Vagina (tissue), 2 donors: ENCODE measurements at places on chromosomes 16 and 17.

GRCh38 chr16:87780385-87780989 lies 14.7 kb upstream of the KLHDC4 start:
- no peak for DNase-seq

GRCh38 chr16:1199347-1200013 lies 25.6 kb downstream of the TPSG1 start:
- DNase-seq, result no peak

GRCh38 chr17:18039535-18040260 lies 490 bp downstream of the GID4 start:
- no peak for DNase-seq

- peak; percentile 77 for DNase-seq
Observed at GRCh38 chr17:45346216-45347015, 29.6 kb upstream of the MAP3K14 start.

- DNase-seq, result no peak
Observed at GRCh38 chr17:38732376-38733281, 2.5 kb downstream of the CISD3 start.

DNA sequence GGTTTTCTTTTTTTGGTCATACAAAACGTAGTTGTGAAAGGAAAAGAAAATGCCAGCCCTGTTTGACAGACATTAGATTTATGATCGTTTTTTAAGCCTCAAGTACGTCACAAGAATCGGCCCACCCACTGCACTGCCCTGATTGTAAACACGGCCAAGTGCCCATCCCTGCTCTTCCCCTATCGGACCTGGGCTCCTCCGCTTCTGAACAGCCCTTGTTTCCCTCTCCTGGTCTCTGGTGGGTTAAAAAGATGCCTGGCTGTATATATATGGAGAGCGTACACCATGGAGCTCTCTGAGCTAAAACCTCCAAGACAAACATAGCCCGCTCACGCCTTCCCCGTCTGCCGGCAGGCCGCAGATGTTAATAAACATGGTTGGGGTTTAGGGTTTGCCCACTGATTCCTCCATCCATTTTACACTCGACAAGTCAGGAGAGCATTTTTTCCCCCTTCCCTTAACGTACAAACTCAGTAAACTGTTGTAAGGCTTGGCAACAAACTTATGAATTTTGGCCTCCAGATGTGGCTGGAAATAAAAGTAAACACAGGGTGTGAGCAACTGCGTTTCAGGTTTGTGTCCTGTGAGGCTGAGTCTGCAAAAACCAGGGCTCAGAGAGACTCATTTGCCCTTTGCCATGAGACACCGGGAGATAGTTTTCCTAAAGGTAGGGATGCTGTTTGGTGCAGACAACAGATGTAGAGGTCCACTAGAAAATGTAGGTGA lies 325.9 kb downstream of the SOX9 start:
- DNase-seq, result no peak

DNA sequence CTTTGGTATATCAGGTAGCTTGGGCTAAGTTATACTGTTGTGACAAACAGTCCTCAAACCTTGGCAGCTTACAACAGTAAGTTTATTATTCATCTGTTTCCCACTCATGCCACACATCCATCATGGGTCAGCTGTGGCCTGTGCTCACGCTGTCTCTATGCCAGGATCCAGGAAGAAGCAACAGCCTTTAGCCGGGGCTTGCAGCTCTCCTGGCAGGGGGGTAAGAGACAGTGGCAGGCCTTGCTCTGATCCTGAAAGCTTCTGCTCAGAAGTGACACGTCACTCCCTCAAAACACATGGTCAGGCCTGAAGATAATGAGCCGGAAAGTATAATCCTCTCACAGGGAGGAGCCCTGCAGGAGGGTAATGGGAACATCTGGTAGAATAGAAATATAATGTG lies 377.6 kb downstream of the CPPED1 start:
- no peak for DNase-seq

DNA sequence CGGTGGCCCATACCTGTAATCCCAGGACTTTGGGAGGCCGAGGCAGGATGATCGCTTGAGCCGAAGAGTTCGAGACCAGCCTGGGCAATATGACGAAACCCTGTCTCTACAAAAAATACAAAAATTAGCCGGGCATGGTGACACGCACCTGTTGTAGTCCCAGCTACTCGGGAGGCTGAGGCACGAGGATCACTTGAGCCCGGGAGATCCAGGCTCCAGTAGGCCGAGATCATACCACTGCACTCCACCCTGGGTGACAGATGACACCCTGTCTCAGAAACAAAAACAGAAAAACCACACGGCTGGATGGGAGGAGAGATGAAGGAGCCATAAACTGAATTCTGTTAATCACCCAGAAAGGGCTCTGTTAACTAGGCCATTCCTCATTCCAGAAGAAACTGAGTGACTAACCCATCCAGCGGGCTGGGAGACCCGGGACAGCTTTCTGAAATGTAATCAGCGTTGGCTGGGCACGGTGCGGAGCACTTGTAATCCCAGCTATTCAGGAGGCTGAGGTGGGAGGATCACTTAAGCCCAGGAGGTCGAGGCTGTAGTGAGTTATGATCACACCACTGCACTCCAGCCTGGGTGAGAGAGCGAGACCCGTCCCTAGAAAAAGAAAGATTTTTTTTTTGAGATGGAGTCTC lies 641 bp upstream of the NT5C3B start:
- no peak for DNase-seq

GRCh38 chr17:38996660-38997337 lies 29.6 kb upstream of the FBXO47 start:
- DNase-seq, result no peak

- no peak for DNase-seq
Observed at GRCh38 chr17:31586946-31587345, 195.5 kb downstream of the RAB11FIP4 start.

DNA sequence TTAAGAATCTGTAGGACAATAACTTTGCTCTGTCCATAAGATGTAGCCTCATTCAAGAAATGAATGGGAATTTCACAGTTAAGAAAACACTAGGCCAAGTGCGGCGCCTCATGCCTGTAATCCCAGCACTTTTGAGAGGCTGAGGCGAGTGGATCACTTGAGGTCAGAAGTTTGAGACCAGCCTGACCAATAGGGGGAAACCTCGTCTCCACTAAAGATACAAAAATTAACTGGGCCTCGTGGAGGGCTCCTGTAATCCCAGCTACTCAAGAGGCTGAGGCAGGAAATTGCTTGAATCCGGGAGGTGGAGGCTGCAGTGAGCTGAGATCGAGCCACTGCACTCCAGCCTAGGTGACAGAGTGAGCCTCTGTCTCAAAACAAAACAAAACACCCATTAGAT lies 19.9 kb upstream of the RSL1D1 start:
- no peak for DNase-seq

- DNase-seq, result no peak
Observed at GRCh38 chr16:17098685-17099084, 372.1 kb downstream of the XYLT1 start.

- DNase-seq, result no peak
Observed at GRCh38 chr17:43517161-43517560, 29.0 kb downstream of the ETV4 start.

GRCh38 chr16:67883146-67883871 lies 1.4 kb upstream of the NRN1L start:
- peak; percentile 75 for DNase-seq

DNA sequence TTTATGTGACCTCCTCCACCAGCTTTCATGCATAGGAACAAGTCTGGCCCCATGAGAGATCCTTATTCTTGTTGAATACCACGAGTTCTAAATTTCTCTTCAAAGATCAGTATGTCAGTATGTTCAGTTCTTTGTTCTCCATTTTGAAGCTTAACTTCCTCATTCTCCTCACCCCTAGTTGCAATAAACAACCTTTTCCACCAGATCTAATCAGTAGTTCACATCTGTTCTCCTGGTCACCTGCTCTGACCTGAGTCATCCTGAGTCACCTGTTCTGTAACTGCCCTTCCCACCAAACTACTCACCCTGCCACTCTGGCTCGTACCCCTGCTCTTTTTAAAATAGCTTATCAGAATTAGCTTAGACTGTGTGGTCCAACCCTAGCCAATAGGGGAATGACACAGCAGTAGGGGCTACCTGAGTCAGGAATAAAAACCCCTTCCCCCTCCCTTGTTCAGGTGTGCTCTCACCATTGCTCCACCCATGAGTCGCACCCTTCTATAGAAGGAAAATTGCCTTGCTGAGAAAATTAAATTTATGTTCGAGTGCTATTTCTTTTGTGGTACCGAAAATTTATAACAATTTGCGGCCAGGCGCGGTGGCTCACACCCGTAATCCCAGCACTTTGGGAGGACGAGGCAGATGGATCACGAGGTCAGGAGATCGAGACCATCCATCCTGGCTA lies 94.6 kb downstream of the EMP2 start:
- no peak for DNase-seq

DNA sequence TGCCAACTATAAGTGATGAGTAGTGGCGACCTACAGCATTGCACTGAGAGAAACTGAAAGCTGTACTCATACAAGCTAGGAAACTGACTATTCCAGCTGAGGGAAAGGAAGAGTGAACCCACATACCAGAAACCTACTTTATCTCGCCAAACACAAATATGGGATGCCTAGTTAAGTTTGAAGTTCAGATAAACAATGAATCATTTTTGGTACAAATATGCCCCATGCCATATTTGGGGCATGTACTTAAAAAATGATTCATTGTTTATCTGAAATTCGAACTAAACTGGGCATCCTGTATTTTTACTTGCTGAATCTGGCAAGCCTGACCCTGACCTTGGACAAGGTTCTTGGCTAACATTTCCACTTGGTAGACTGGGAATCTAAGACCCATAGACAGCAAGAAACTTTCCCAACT lies 527.8 kb upstream of the PSMD7 start:
- DNase-seq, result no peak

DNA sequence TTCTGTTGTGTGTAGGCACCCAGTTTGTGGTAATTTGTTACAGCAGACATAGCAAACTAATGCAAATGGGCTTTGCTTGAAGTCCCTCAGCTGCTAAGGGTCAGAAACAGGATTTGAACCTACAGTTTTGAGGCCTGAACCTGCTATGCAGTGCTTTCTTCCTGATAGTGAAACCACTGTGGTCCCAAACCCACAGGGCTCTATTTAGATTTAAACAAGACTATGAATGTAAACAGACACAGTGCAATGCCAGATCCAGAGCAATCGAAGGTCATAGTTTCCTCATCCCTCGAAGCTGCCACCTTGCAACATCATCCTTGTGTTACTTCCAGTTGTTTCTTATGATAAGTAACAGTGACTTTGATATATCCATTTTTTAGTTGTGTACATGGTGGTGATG lies 630.2 kb downstream of the WWOX start:
- no peak for DNase-seq

DNA sequence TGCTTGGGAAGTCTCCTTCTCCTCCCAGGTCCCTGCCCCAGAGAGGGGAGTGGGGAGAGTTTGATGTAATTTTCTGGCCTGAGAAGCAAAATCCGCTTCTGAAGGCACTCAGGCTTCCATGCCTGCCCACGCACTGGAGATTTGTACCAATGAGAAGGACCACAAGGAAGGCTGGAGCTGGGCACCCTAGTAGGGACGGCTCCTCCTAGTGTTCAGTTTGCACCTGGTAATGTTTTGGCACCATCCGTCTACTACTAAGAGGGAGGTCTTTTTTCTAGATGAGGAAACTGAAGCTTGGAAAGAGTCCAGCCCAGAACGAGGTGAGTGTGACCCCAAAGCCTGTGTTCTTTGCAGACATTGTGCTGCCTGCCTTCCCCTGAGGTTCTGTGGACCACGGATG lies 83.6 kb upstream of the NLRP1 start:
- DNase-seq, result no peak

GRCh38 chr17:6075050-6075449 lies 4.9 kb downstream of the WSCD1 start:
- no peak for DNase-seq

GRCh38 chr16:56262148-56262547 lies 70.9 kb downstream of the GNAO1 start:
- no peak for DNase-seq

- no peak for DNase-seq
Observed at GRCh38 chr16:8436931-8437330, 153.4 kb downstream of the TMEM114 start.

DNA sequence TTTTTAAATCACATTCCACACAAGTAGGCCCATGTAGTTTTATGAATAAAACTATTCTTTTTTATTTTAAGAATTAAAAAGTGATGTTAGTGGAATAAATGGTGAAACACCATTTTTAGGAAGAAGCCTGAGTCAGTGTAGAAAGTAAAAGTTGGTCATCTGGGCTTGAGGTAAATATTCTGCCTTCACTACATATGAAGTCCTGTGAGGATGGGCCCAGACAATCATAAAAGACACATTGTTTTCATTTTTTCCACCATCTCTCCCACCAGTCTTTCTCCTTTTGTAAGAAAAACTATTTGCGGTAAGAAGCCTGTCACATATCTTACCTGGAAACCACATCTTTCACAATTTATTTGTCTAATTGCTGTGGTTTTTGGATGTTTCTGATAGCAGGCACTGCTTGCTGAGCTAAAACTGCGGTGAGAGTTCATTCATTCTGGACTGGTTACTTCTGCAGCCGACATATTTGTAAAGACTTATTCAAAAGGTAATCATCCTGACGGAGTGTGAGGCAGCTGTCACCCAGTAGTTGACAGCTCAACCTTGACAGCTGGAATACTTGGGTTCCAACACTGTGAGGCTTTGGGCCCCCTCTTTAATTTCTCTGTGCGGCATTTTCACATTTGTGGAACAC lies 10.6 kb upstream of the RFFL start:
- no peak for DNase-seq

DNA sequence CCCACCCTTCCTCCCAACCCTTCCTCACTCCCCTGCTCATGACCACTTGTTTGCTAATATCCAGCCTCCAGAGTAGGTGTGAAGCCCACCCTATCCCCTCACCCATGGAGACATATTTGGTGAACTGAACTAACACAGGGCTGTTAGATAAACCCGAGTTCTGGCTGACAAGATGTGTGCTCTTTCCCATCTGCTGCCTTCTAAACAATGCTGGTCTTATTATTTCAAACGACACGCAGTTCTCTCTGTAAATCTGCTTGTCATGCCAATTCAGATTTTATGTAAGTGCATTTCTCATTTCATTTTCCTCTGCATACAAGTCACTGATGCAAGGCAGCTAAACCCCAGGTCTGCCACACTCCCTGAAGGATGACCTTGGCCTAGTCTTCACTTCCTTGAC lies 343.0 kb upstream of the CDH5 start:
- DNase-seq, result no peak

DNA sequence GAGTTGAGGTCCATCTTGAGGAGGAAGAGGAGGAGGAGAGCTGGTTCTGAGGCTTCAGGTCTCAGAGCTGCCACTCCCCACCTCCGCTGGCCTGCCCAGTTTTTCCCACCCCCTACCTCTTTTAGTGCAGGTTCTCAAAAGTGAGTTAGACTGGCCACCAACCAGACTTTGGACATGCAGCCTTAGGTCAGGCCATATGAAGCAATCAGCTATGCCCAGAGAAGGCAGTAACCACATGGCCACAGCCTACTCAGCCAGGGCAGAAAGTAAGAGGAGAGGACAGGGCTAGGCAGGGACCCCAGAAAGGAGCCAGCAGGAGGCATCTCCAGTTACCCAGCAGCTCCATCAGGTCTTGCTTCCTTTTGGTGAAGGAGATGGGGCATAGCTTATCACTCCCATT lies 9.0 kb downstream of the MYO15A start:
- no peak for DNase-seq

- DNase-seq, result no peak
Observed at GRCh38 chr17:58531661-58532554, 17.5 kb upstream of the MTMR4 start.
